RPMI7951 (cell line): ENCODE measurements at places on chromosomes 11 and 22.

GRCh38 chr22:32644252-32645100 is 157.0 kb upstream of the TIMP3 start:
- peak; percentile 77 for DNase-seq

DNA sequence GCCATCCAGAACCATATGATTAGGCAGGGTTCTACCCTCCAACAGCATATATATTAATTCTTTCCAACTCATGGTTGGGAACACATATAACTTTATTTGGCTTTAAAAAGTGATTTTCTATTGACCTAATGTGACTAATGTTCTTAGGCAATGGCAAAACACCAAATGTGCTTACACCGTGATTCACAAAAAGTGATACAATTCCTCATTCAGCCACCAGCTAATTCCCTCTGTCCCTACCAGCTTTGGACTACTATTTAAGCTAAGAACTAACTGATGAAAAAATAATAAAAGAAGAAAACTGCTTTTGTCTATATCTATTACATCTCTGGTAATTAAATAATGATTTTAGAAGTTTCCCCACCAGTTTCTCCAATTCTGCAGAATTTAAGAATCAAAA is 4.7 kb downstream of the CTSC start:
- DNase-seq, result no peak

DNA sequence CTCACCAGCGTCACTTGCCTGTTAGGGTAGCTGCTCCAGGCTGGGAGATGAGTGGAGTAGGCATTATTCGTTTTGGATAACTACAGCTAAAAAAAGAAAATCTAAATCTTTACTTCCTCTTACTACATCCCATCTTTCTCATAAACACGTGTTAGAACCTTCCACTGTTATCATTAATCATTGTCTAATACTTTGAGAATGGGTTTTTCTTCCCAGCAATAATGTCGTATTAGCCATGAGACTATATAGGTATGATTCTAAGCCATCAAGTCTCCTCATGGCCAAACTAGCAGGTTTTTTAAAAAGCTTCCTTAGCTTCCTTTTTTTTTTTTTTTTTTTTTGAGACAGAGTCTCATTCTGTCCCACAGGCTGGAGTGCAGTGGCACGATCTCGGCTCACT is 3.9 kb upstream of the TEF start:
- no peak for DNase-seq

GRCh38 chr11:19253153-19253745 is 12.5 kb upstream of the E2F8 start:
- no peak for DNase-seq

DNA sequence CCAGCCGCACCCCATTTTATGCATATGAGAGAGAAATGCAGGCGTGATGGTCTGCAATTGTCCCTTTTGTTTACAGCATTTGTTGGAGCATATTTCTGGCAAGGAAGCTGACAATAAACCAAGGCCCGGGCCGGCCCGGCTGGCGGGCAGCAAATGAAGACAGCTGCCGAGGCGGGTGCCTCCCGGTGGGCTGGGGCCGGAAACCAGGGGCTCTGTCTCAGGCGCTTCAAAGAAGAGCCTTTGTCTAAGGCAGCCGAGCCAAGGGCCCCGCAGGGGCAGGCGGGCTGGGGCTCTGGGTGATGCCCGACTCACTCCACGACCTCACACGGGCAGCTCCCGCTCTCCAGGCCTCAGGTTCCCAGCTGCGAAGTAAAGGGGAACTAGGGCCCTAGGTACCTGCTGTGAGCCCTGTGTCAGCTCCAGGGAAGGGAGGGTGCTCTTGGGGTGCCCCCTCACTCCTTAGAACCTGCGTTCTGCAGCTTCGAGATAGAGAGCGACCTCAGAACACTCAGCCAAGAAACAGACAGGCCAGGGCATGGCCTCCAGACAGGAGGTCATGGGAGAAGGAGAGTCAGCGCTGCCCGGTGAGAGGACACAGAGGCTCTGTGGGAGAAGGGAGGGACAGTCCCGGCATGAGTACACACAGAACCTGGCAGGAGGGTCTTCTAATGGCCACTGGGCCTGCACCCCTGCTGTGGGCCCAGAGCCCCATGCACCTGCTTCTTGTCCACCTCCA is 2.4 kb downstream of the LINC01488 start:
- no peak for DNase-seq

DNA sequence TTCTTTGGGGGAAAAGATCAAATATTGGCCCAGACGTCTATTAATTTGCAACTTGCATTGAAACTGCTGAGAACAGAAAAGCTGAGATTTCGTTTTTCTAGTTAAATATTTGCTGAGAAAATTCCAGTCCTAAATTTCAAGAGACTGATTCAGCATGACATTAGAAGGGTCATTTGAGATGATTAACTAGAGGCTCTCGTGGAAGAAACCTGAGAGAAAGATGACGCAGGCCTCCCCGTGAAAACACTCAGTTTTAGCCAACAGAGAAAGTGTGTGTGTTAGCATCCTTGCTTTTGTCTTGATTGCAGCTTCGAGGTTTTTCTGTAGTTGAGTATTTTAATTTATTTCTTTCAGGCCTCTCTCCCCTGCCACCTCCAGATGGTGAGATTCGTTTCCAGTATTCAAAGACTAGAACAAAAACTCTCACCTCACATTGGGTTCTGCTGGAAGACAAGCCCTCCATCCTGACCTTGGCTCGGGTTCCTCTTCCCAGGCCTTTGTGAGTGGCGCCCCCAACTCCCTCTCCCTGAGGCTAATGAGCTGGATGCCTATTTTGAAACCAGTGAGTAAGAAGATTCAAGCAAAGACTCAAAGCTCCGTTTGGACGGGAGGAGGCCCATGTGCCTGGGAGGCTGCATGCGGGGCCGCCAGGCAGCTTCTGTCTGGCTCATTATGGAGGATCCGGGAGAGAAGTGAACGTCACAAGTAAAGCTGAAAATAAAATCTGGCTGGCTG is 52.4 kb downstream of the CELSR1 start:
- DNase-seq, result no peak

DNA sequence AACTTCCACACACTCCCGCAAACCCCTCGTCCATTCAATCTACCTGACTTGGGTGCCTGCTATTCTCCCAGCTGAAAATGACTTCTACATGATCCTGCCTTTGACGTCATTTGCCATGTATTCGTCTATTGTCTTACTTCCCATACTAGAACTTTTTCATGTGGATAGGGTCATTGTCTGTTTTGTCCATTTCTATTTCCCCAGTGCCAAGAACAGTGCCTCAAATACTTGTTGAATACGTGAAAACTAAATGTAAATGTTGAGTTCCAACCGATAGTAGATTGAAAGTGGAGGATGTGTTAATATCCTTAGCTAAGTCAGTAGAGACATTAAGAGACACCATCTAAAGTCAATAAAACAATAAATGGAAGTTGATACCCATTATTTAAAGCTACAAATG is 935 bp downstream of the TRIM68 start:
- DNase-seq, result peak; percentile 8

DNA sequence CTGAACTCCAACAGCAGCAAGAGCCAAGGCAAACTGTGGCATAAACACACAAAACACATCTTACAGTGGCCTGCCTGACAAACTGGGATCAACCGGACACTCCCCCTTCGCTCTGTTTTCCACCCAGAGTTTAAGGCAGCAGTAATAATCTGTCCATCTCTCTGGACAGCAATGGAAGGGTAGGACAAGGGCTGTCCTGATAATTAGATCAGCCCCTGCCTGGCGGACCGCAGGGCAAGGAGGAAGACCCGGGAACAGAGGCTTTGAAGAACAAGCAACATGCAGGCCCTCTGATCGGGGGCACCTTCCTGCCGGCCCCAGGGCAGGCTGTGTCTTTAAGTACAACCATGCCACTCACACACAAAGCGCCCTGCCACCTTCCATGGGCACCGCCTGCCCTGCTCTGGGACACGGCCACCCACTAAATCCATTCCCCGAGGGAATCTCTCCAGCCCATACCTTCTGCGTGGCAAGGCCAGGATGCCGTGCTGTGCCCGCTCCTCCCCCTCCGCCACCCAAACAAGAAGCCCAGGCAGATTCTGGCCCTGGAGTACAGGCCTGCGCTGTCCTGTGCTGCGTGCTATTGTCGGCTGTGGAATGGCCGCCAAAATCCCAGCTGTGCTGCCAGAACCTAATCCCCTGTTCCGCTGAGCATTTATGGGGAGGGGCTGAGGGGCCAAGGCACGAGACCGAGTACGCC is 38.8 kb downstream of the NUMA1 start:
- DNase-seq, result peak; percentile 79

- DNase-seq, result no peak
These were observed 14.0 kb downstream of the PANX1 start for GRCh38 chr11:94142308-94143281.

DNA sequence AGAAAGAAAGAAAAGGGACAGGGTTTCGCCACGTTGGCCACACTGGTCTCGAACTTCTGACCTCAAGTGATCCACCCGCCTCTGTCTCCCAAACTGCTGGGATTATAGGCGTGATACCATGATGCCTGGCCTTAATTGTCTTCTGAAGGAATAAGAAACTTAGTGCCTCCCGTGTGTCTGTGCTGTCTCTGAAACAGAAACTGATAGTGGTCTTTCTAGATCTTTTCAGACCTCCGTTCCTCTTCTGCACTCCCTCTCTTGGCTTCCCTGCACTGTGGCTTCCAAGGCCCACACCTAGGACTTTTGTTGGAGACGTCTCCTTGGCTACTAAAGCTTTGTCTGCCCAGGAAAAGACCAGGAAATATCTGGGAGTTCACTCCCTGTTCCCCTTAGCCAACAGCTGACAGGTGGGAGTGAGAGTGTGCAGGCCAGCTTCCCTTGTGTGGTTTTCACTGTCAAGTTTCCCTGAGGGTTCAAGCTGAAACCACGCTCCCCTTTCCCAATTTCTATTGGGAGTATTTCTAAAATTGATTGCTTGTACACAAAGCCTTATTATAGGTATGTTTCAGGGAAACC is 10.1 kb upstream of the HTR3B start:
- DNase-seq, result no peak

DNA sequence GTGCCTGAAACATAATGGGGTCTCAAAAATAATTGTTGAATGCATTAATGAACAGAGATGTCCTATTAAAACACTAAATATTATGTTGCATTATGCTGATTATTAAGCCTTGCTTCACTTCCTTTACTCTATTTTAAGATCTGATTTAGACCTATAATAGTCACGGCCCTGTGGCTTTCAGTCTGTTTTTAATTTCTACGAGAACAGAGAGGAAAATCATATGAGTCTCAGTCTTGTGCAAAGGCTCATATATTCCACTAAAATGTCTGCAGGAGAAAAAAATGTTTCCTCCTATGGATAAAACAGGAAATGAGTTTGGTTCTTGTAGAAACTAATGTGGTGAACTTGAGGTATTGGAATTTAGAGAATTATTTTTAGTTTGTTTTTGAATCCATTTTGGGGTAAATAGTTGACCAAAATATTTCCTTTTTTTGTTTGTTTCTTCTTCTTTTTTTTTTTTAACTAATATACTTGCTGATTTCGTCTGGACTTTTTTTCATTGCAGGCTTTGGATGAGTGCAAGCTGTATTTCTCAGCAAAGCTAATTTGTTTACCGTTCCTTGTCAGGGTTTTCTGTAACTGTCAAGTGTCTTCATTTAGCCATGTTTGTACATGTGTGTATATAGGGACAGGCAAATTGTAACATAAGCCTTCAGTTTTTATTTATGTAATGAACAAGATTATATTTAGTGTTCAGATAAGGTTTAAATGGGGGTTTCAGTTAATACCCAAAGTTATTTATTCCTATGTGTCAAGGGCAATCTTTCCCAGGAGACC is 139.1 kb upstream of the DDI1 start:
- no peak for DNase-seq

DNA sequence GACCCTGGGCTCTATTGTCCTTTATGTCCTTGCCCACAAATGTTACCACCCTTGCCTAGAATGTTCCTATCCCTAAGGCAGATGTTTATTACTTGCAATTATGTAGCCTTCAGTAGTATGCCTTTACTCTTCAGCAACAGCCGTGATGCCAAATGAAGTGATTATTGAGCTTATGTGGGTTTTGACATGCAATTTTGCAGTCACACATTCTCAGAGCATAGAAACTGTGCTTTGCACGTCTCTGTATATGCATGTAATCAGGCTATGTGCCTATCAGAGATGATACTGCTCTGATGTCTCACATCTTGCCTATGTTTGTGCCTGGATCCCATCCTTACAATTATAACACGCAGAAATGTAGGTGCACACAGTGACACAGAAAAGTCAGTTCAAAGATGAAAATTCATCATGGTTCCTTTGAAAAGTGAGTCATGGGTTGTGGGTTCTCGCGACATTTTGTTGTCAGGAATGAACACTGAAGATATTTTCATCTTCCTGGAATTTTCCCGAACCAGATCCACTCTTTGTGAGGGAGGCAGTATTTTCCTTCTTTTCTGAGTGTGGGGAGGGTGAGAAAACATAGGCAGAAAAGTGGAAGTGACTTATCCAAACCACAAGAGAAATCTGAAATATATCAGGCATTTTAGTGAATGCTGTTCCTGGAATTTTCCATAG is 81.1 kb downstream of the BMAL1 start:
- DNase-seq, result peak; percentile 20

GRCh38 chr11:68396516-68396915 is 64.0 kb upstream of the PPP6R3 start:
- DNase-seq, result no peak

DNA sequence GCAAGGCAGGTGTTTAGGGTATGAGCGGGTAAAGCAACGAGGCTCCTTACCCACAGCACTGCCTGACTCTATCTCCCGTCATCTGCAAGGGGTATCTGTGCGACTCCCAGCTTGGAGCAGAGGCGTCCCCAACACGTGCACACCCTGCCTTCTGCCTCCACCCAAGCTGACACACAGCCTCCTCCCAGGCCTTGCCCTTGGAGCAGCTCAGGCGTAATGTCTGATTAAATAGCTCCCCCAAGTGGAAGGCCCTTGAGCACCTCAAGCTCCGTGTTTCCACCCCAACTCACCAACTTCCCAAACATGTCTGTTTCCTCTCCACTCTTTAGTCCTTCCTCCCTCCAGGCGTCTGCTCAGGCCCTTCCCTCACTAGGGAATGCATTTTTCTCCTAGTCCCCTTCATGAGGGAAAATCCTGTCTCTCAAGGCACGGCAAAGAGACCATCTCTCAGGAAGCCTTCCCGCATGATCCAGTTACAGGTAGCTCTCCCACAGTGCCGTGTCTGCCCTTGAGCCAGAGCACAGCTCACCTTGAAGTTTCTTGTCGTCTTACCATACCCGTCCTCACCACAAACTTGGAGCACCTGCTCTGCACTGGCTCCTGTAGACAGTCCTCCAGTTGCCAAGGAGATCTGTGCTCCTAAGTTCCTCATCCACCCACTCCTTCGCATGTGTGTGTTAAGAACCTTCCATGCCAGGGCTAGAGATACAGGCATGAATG is 15.8 kb downstream of the CYB5R2 start:
- DNase-seq, result peak; percentile 16

- DNase-seq, result no peak
These were observed 31.2 kb upstream of the P2RY2 start for GRCh38 chr11:73186886-73187285.

DNA sequence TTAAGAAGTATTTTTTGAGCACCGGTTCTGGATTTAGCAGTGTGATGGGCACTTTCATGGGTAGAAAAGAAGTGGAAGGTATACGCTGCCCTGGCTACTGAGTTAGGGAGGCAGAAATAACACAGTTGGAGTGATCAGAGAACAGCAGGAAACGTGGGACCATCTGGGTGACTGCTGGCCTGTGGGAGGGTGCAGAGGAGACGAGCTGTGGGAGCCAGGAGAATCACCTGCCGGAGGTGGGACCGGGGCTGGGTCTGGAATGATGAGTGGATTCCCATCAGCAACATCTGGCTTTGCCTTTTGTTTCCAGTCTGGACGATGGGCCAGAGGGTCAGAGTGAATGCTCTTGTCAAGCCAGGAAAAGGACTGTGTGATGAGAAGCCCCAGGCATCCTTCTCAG is 66.5 kb downstream of the BARX2 start:
- no peak for DNase-seq

- DNase-seq, result no peak
These were observed 274.9 kb downstream of the FAM181B start for GRCh38 chr11:82458761-82459160.

GRCh38 chr11:64021757-64022093 is 14.0 kb upstream of the FLRT1 start:
- no peak for DNase-seq
